ENCODE measurements at places on chromosomes 11 and 22.

DNA sequence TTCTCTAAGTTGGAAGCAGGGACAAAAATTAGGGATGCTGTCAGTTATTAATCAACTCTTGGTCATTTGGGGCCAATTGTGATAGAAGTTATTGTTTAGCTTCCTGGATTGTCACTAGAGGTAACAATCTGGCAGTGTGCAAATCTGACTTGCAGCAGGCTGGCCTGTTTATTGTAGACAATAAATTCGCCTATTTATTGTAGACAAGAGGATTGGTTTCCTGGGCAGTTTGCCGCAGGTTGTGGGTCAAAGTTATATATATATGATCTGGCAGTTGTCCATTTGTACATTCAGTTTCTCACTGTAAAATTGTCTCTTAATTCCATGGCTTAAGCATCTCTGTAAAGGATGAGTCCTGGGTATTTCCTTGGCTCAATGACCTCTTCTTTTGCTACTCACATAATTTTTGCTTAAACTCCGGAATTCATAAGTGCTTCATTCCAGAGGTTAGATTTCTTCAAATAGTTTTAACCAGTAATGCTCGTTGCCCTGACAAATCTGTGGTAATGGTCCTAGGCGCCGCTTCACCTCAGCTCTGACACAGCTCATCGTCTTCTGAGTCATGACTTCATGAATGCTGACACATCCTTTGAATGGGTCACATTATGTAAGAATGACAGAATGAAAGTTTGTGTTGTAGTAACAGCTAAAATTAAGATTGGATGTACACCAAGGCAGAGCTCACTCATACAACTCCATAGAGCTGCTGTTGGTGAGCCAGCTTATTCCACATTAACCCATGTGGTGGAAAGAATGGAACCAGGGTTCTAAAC lies 7.8 kb upstream of the MMP3 start:
- DNase-seq: no peak

- peak; percentile 90 for DNase-seq
These were observed 787 bp downstream of the LRRC10B start for GRCh38 chr11:61509043-61510029.

GRCh38 chr11:126857860-126858808 lies 142.4 kb downstream of the KIRREL3 start:
- DNase-seq: no peak

GRCh38 chr22:36923131-36923788 lies 9.8 kb downstream of the CSF2RB start:
- peak; percentile 66 for DNase-seq

DNA sequence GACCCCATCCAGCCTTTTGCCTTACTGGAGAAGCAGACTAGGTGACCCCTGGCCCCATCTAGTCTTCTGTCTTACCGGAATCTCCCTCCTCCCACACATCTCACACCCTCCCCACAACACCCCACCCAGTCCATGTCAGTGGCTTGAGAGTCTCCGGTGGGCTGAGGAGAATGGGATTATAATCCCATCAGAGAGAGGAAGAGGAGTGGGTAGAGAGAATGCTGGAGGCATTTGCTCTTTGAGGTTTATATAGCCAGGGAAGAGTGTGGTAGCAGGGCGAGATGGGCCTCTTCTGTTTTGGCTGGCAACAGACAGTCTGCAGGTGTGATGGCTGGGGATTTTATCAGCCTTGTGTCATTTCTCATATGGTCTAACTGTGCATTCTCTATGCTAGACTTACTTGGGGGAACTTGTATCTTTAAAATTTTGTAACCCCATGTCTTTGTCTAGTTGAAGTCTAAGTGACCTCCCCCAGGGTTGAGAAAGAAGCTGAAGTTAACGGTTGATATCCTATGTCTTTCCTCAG lies 50.3 kb downstream of the GRAMD1B start:
- DNase-seq: peak; percentile 38

GRCh38 chr22:48595511-48595905 lies 1232.2 kb downstream of the BRD1 start:
- no peak for DNase-seq

GRCh38 chr11:43243927-43244326 lies 67.9 kb upstream of the API5 start:
- no peak for DNase-seq

Data from hematopoietic multipotent progenitor cell treated with erythropoietin and hydrocortisone succinate and interleukin-3 and kit ligand, for 6 days (in vitro differentiated cells).